ENCODE measurements at places on chromosomes 4 and X. TPM values are rescaled to one million over a fixed set of nuclear protein-coding genes. Genes with fewer than 3 reads are reported as not detected.

The EREG gene
- 0.31 TPM for total RNA-seq

The F8A3 gene
- total RNA-seq: 9.2 TPM

The MID1 gene
- 9.6 TPM for total RNA-seq

The SLC9A7 gene
- total RNA-seq: 6.5 TPM

The OTC gene
- total RNA-seq: not detected

The GAGE12H gene
- total RNA-seq: not detected

The ZCCHC12 gene
- total RNA-seq: 0.19 TPM

The TLR3 gene
- 3.5 TPM for total RNA-seq

The TMEM31 gene
- total RNA-seq: not detected

The FRMPD4 gene
- total RNA-seq: 1.2 TPM

The RTL5 gene
- total RNA-seq: 1.5 TPM

The VCX3B gene
- not detected for total RNA-seq

The GPC4 gene
- 5.8 TPM for total RNA-seq

The NRK gene
- total RNA-seq: 0.39 TPM

The FSTL5 gene
- total RNA-seq: not detected
